ENCODE measurements at places on chromosomes 16 and 17.

- DNase-seq, result no peak
Measured at GRCh38 chr16:2702438-2702825, 17.6 kb downstream of the PRSS27 start.

GRCh38 chr17:47915776-47916398, 19.9 kb downstream of the SP2 start:
- no peak for DNase-seq

DNA sequence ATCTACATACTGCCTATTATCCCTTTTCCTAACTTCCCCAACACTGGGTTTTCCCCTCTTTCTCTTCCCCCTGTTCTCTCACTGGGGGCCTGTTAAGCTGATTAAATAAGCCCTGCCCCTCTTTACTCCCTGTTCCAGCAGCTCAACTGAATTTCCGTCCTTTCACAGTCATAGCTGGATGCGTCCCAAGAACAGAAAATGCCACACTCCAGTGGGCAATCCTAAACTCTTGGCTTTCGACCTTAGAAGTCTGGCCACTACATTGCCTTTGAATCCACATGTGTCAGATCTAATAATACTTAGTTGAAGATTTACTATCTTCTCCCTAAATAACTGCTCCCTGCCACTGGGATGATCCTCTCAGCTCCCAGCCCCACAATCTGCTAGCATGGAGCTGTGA, 34.5 kb downstream of the KCNJ16 start:
- peak; percentile 92 for DNase-seq

DNA sequence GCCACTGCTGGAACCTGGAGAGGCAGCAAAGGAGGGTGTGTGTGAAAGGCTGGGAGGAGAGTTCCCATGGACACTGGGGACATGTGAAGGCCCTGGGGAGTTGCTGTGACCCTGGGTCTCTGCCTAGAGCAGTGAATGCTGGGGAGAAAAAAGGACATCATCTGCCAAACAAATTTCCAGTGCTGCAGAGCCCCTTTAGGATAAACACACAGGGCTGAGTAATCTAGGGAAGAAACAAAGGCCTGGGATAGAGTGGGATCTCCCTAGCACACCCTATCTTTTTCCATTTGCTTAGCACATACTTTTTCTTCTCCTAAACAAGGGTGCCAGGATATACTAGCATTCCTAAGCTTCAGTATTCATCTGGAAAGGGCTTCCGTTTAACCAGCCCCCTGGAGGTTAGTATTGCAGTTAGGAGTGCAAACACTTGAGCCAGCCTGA, 3.3 kb upstream of the HIGD1B start:
- no peak for DNase-seq

DNA sequence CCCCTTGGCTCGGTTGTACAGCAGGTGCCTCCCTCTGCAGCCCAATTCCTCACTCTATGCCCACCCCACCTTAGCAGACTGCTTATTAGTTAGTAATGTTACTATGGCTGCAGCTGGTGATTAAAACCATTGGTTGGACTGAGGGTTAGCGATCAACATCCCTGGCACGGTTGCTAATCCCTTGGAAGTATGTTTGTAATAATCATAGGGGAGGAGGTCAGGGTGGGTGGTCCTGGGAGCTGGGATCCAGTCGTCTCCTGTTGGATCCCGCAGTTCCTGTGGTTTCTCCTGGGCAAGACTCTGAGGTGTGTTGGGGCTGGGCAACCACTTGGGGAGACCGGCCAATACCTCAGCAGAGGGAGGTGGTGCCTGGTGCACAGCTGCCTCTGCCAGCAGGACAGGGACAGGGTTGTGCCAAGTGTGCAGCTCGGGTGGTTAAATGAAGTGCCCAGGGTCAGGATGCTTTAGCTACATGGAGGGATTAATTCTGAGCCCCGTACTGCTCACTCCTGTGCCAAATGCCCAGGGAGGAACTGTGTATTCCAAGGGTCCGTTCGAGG, 38.0 kb downstream of the FZD2 start:
- DNase-seq, result no peak

GRCh38 chr17:72338847-72339790, 218.3 kb downstream of the SOX9 start:
- peak; percentile 95 for DNase-seq

DNA sequence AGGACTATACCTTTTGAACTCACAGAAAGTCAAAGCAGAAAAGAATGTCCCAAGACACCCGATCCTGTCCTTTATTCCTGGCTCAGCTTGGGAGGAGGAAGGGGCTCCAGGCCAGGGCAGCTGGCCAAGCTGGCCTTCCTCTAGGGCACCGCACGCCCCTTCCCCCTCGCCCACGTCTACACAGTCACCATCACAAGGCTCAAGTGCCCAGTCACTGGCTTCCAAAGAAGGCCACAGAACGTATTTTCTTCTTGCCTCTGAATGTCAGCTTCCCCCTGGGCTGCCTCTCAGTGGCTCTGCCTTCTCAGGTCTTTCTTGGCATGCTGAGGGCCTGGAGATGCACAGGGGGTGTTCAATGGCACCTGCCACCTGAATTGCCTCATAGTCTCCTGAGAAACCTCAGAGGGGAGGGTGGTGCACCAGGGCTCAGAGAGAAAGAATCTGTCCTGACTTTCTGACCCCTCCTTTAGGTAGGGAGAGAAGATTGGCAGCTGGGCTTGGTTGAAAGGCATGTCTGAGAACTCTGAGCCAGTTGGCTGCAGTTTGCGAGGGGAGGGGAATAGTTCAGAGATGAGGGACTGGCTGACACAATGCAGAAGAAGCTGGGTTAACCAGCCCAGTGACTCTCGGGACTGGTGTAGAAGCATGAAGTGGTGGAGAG, 2.1 kb downstream of the DHRS11 start:
- no peak for DNase-seq

DNA sequence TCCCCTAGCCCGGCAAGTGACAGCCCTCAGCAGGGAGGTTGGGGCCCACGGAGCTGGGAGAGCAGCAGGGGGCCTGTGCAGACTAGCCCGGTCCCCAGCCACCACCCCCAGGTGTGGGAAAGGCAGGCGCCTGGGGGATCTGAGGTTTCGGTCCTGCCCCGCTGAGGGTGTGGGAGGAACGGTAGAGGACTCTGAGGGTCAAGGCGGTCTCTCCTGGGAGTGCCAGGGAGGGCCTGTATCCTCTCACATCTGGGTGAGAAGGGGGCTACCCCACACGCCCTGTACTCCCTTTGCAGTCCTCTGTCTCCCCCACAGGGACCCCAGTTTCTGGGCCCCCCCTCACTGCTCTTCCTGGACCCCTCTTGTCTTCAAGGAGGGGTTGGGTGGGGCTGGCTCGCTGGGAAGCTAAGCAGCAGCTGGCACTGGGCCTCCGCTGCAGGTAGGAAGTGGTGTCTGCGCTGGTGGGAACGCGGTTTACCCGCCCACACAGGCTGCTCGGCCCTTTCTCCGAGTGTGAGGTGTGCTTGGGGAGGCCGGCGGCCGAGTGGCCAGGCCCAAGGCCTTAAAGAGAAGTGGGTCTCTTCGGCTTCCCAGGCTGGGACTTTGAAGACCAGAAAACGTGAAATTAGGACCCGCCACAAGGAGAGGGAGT, 15.4 kb downstream of the CD7 start:
- no peak for DNase-seq

DNA sequence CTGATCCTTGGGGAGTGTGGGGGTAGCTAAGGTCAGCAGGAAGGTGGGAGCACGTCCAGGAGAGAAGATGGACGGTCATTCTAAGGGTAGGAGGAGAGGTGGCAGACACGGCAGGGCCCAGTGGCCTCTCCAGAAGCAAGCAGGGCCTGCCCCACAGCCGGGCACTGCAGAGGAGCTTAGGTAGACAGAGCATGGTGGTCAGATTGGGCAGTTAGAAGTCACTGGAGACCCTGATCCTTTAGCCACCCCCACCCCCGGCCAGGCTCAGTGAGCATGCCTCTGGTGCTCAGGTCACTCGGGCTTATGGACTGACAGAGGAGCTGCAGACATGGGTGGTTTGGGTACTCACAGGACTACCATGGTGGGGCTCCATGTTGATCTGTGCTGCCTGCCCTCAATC, 26.3 kb downstream of the NLRP1 start:
- no peak for DNase-seq

- peak; percentile 57 for DNase-seq
Measured at GRCh38 chr16:749010-749409, 8.2 kb upstream of the CIAO3 start.

DNA sequence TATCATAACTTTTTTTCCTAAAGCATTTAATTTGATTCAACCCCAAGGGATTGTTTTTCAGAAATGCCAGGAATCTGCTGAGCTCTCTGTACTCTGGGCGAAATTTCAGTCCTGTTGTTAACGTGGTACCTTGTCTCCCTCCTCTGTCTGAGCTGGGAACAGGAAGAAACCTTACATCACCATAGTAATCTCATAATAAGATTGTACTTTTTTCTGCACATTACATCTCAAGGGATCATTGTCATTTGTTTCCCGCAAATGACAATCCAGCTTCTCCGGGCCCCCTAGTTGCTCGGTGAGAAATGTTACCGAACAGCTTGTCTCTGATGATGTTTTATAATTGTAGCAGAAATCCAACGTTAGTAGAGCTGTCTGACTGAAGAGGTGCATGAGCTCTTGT, 152.7 kb upstream of the ERCC4 start:
- DNase-seq, result peak; percentile 50

DNA sequence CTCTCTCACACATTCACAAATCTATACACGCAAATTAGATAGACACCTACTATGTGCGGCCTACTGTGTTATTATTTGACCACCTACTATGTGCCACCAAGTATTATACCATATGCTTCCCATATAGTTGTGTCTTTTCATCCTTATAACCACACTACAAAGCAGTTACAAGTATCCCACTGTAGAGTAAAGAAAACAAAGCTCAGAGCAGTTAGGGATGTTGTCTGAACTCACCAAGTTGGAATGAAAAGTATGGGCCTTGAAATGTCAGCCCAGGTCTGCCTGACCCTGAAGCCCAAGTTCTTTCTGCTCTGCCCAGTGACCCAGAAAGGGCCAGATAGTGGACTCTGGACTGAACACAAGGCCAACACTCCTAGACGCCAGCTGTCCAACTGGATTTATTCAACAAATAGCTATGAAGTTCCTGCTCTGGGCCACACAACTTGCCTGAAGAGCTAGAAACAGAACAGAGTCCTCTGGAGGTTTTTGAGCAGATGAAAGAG, 8.5 kb downstream of the KRT37 start:
- DNase-seq, result peak; percentile 92

DNA sequence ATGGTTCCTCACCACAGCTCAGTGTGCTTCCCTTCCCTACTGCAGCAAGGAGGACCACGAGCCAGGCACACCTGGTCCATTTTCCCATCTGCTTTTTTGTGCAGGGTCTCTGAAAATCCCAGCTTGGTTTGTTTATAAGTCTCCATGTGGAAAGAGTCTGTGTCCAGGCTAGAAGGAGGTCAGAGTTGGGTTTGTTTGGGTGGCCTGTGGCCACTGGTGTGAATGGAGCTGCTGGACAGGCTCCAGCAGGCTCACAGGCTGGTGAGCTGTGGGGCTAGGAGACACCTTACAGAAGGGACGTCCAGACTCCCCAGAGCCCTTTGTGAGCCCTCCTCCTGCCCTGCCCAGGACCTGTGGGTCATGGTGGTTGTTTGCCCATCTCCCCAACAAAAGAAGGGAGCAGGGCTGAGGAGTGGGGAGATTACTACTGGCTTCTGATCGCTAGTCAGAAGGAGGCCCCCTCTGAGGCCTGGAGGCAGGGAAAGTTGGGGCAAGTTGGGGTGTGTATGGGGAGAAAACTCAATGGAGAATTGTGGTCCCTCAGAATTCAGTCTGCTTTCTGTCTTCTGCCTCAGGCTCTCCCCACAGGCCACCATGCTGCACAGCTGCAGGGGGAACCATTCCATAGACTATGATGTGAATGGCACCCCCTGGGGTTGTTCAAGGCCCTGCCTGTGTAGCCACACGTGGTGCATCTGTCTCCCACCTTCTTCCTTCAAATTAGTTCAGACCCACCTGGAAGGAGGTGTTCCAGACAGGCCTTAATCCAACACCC, 4.1 kb downstream of the RARA start:
- DNase-seq, result peak; percentile 46

- DNase-seq, result no peak
Measured at GRCh38 chr17:34755371-34755770, 176.0 kb downstream of the TMEM132E start.

GRCh38 chr16:81035975-81036750, 521 bp downstream of the ATMIN start:
- DNase-seq, result peak; percentile 7

DNA sequence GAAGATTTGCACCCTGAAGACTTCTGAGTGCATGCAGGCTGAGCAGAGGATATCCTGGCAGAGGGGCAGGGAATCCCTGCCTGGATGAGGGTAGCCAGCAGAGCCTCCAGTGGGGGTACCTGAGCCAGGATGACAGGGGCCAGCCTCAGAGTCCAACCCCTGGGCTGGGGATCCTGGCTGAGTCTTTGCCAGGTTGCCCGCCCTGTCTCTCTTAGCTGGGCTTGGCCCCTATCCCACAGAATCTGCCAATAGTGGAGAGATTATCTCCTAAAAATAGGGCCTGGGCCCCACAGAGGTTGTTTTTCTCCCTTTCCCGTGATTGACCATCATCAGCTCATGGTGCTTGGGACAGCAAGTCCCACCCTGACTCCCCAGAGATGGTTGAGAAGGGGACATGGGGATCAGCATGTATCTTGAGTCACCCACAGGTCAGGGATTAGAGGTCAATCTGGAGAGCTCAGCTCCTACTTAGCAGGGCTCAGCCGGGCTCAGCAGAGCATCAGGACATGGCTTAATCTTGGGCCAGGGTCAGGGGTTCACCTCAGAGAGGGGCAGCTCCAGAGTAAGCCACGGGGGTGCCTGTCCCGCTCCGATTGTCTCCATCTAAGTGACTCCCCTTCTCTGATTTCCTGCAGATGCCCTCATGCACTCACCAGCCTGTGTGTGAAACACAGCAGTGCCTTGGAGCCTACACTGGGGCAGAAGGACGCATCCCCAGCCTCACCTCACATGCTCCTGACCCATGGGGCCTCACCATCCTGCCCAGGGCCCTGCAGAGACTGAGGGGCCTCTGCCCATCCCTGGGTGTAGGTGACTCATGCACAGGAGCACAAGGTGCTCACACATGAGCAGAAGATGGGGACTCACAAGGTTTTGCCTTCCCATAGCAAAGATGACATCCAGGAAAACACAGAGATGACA, 11.5 kb downstream of the CDH16 start:
- DNase-seq, result no peak

DNA sequence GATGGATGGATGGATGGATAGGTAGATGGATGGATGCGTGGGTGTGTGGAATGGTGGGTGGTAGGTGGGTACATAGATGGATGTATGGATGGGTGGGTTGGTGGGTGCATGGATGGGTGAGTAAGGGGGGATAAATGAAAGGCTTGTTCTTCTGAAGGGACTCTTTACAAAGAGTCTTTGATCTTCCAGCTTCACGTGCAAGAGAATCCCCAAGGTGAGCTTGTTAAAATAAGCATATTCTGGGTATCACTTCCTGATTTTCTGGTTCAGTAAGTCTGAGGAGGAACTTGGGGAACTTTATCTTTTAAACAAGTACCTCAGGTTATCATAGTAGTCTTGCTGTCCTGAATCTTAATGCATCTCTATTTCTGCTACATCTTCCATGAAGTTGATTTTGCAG, 639.1 kb downstream of the MAF start:
- no peak for DNase-seq

GRCh38 chr16:48811478-48811877, 201.5 kb upstream of the N4BP1 start:
- no peak for DNase-seq

- no peak for DNase-seq
Measured at GRCh38 chr17:75507733-75508719, 7.3 kb downstream of the CASKIN2 start.

- DNase-seq, result no peak
Measured at GRCh38 chr17:55342800-55343585, 78.2 kb downstream of the HLF start.

- DNase-seq, result peak; percentile 50
Measured at GRCh38 chr17:28086519-28086918, 44.0 kb downstream of the NLK start.
